T-helper 1 cell (primary cell): ENCODE measurements at places on chromosomes 1 and 21.

DNA sequence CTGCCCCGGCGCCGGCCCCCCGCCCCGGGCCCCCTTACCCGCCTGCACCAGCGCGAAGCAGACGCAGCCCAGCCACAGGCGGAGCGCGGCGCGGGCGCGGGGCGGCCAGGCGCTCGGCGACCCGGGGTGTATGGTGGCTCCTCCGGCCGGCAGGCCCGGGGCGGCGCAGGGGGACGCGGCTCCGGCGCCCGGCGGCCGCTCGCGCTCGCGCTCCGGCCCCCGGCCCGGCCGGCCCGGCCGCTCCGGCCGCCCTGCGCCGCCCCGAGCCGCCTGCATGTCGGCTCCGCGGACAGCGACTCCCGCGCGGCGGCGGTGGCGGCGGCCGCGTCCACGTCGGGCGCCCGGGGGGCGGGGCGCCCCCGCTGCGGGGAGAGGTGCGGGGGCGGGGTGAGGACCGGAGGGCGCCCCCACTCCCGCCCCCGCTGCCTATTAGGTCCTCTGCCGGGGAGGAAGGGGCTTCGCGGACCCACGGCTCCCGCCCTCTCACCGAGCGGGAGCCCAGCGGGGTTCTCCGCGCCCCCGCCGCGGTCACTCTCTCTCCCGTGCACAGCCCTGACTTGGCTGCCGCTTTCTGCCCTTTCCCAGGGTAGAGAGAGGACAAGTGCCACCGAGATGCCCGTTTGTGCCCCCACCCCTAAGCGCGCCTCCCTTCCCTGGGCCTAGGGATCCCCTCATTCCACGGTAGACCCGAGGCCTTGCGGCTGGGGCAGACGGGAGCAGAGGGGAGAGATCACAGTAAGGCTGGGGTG, at the start of gene FNDC5:
FNDC5 (minus strand) TSS at position 298 of the 749 bp plus-strand sequence.
- DNase-seq, result no peak

DNA sequence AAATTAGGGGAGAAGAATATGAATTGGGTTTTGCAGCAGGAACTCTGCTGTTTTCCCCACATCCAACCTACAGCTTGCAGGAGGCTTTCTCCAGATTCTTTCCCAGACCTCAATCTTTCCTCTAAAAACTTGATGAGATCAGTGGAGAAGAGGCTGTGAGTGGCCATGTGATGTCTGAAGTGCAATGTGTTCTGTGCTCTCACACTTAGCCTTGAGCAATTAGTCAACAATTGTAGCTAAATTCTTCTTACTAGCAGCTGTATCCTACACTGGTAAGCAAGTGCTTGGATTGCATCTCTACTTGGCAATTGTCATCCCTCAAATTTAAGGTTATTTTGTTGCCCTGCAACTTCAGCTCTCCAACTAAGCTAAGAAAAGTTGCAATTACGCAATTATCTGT, 807.3 kb upstream of the RGS18 start:
- no peak for DNase-seq

- no peak for DNase-seq
Observed at GRCh38 chr21:43785134-43785533, 4.2 kb upstream of the RRP1 start.

- no peak for DNase-seq
Observed at GRCh38 chr1:71521655-71522264, 440.9 kb upstream of the ZRANB2 start.

DNA sequence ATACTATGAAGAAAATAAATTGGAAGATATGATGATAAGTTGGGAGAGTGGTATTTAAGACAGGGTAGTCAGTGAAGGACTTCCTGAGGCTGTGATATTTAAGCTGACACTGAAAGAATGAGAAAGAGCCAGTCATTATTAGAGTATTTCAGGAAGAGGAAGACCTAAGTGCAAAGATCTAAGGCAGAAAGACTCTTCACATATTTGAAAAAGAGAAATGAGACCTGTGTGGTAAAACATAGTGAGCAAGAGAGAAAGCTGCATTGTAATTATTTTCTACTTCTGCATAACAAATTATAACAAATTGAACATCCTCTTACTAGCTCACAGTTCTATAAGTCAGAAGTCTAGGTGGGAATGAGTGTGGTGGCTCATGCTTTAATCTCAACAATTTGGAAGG, 34.6 kb upstream of the DOCK7 start:
- DNase-seq, result no peak

DNA sequence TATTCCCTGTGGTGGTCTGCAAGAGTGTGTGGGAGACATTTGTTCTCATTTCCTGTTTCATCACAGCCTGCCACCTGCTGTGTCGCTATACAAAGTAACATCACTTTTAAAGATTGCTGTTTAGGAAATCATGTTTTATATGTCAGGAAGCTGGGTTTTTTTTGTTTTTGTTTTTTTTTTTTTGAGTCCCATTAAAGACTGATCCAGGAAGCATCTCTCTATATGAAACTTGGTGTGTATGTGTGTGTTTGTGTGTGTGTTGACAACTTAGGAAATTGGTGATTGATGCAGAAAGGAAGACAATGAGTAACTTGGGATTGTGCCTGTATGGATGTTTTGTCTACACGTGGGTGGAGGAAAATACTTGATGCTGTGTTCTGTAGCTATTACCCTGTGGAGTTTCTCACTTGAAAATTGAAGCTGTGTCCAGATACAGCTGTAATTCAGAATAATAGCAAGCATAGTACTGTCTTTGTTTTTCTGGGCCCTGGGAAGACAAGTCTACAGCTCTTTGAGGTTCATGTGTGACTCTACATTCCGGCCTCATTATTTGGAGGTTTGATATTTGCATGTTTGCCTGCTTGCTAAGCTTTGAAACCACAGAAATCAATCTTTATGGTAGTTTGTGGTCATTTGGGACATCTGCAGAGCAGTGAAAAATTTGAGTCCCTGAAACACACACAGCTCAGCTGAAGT, 47.9 kb downstream of the LAMC1 start:
- no peak for DNase-seq

DNA sequence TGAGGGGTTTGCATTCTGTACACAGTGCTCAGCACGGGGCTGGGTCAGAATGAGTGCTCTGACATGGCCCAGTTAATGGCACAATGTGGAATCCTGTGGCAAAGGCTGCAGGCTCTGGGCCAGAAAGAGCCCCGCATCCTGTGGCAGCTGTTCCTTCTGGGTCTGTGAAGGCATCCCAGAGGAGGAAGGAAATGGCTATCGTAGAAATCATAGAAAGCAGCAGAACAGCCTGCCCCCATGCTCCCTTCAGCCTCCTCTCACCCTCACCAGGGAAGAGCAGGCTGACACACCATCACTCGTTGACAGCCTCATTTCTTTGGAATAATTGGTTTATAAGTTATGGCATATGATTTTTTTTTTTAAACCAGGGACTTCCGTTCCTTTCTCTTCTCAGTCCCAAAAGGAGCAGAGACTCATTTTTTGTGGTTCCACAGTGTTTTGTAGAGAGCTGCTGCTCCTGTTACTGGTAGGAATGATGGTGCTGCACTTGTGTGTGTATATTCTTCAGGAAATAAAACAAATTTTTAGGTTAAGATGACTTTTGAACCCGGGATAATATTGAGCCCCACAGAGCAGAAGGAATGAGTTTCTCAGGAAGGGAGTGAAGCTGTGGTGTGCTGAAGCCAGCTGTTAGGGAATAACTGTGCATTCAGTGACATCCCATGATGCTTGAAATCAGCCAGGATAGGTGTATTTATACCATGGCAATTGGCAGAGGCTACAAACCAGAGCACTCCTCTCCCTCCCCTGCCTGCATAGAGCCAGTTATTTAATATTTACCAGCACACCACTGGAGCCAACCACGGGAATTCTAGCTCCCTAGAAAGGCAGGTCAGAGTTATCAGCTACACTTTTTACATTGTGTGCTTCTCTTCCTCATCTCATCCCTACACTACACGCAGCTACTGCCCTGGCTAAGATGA, 32.0 kb downstream of the PLXNA2 start:
- no peak for DNase-seq

GRCh38 chr1:67897270-67897949, 64.1 kb upstream of the GNG12 start:
- no peak for DNase-seq

DNA sequence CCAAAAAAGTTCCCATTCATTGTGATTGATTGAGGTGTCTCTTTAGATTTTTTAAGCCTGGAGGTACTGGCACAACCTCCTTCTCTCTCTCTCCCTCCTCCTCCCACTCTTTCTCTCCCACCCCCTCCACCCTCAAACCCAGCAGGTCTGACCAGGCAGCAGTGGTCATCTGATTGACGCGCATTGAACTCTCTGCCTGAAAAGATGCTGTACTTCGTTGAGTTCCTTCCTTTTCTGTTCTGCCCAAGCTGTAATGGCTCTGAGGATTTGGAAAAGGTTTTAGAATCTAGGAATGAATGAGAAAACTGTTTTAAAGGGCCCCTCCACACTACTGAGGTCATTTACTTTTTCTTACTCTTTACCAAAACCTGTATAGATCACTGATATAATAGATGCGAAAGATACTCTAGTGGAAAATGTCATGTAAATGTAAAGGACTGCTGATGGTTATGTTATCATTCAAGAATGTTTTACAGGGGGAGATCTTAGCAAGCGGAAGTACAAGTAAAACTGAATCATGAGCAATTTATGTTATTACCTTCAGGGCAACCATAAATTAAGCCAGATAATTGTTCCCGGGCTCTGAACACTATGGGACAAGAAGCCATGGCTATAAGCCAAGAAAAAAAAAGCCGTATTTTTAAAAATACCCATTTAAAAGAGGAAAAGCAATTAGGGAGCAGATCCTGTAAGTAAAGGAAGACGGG, 25.2 kb upstream of the DYRK1A start:
- no peak for DNase-seq

DNA sequence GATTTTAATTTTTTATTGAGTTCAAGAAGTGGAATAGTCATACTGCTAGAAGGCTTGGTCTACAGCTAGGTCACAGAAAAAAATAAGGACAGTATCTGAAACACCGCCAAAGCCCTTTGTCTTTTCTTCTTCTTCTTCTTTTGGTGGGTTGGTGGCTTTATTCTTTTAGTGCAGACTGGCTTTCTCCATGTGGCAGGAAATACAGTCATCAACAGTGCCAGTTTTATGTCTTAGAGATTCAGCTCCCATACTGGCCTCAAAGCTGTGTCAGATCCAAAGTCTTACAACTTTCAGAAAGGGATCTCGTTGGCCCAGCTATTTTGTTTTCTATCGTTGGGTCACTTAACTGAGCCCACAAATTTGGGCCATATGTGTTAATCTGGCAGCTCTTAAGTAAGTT, 58.2 kb downstream of the FNBP1L start:
- no peak for DNase-seq

DNA sequence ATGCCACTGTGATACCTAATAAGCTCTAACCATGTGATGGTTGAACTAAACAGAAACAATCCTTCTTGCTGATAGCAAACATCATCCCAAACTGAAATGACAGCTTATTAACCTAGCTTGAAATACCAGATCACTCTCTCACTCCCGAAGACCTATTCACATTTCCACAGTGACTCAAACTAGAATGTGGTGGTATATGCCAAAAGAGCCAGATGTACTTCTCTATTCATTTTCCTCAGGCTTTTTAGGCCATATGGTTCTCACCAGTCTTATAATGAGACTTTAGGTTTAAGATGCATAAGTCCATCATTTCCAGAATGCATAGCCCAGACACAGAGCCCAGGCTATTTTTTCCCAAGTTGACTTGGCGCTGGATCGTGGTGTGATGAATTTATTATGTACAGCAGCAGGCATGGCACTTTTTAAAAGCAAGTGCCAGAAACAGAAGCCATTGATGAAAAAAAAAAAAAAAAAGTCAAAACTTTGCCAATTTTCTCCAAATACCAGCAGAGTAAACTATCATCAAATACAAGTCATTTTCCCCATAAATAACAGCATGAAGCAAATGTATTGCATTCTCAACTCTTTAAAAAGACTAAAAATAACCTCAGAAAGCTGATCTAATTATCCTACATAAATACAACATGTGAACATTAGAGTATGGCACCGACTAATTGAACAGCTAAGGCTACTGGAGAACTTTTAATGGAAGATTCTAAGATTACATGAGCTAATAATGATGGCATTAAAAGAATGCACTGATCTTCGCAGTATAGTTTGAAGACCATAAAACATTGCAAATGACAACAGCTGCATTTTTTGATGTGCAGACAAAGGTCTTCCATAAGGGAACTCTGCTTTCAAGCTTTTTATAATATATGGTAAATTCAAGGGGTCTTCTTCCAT, 365.4 kb downstream of the LRRIQ3 start:
- DNase-seq, result no peak

- DNase-seq, result no peak
Observed at GRCh38 chr1:201461645-201462441, 7.1 kb downstream of the PHLDA3 start.

GRCh38 chr21:44965251-44966022, 25.6 kb downstream of the SLX9 start:
- DNase-seq, result peak; percentile 41

- no peak for DNase-seq
Observed at GRCh38 chr1:22256213-22256512, 113.3 kb upstream of the WNT4 start.

- DNase-seq, result no peak
Observed at GRCh38 chr1:196449460-196449859, 158.8 kb downstream of the KCNT2 start.

- no peak for DNase-seq
Observed at GRCh38 chr1:198620218-198620617, 18.6 kb upstream of the PTPRC start.

DNA sequence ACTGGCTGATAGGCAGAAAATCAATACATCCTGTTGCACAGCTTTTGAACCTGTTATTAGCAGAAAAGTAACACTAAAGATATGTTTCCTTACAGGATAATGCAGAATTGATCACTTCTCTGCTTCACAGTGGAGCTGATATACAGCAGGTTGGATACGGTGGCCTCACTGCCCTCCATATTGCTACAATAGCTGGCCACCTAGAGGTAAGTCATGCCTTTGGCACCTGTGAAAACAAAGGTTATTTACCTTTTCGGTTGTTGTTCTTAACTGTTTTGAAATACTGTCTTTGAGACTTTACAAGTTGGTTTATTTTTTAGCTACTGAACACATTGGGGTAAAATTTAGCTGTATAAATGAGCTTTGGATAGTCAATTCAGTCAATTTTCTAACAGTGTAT, 36.3 kb downstream of the TNNI3K start:
- no peak for DNase-seq

DNA sequence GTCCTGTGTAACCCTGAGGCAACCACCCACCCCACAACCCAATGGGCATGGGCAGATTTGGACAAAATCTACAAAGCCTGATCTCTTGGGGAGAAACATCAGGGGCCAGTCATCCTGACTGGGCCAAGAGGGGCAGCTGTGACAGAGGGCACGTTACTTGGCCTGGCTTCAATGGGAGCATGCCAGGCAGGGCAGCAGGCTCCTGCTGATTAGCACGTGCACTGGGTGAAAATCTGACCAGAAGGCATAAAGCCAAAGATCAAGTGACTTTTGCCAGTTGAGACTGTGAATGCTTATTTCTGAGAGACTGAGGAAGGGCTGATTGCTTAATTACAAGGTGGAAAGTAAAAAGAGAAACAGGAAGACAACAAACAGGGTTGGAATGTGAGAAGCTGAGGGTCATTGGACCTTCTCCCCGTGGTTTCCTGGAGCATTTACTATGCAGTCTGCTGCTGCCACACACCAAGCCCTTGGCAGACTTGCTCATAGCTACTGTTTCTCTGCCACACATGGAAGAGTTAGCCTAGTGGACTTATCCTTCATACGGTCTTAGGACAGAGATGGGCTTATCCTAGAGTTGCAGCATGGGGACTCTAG, 39.8 kb upstream of the TNR start:
- DNase-seq, result no peak

- DNase-seq, result peak; percentile 18
Observed at GRCh38 chr1:243748706-243749283, 101.2 kb downstream of the AKT3 start.
